ENCODE measurements at places on chromosomes 2 and 18.

DNA sequence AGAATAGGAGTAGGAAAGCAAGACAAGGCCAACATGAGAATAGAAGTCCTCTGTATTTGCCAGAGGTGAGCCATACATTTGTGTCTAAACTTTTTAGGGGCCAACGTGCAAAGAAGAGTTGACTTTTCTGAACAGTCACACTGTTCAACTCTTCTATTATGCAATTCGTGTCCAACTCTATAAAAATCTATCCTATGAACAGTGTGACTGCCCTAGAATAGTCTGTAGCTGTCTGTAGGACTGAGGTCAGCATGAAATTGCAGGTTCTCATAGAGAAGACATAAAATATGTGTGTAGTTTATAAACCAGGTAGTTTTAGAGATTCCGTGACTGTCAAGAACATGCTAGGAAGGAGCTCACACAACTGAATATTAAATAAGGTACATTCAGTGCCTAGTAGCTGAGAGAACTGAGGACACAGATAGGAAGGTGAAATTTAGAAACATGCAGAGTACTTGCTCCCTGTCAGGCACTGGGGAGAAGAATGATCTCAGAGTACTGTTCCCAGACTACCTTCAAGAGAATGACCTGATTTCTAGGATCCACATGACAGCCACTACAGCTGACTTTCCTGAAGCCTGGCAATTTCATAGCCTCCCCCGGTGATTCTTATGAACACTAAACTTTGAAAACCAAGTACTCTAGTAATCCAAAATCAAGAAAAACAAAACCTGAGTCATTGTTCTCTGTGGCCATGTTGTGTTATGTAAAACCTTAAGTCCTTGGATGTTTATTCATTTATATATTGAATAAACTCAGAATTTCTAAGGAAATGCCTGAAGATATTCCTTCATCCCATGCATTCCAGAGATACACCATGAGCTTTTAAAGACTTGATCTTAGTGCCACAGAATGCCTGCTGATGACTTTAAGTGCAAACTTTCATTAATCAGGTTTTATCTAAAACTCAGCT is 201.5 kb upstream of the BOD1L2 start:
- no peak for DNase-seq

GRCh38 chr2:138155304-138155703 is 191.0 kb downstream of the HNMT start:
- no peak for DNase-seq

GRCh38 chr2:216915557-216916150 is 55.8 kb upstream of the TNP1 start:
- no peak for DNase-seq

GRCh38 chr2:72822794-72823193 is 3.0 kb downstream of the EXOC6B start:
- DNase-seq: no peak

Measured in BE2C (cell line).